SJSA1 (cell line): ENCODE measurements at places on chromosomes 11 and 22.
A peak's percentile ranks its signal among the peaks of the same experiment; 100 is the strongest.

DNA sequence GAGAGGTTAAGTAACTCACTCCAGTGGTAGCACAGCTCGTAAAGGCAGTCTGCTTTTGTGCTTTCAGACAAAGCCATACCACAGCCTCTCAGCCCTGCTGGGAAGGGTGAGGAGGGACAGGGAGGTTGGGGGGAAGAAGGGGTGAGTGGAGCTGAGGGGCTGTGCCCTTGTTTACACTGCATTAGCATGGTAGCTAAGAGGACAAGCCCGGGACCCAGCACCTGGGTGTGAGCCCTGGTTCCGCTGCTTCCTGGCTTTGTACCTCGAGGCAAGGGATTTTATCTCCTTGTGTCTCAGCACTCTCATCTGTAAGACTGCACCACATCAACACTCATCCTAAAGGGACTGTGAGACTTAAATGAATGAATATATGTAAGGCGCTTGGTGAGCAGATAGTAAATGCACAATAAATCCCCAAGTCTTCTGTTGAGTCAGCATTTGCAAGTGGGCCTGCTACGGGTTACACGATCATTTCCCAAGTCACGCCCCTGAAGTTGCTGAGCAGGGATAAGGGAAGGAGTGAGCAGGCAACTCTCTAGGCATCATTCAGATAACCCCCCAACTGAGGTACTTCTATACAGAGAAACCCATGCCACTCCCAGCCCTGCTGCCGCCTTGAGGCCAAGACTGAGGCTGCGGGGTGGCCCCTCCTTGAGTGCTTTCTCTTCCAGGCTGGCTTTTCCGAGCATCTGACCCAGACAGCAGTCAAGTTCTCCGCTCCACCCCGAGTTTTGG is 7.5 kb downstream of the RASD2 start:
- DNase-seq = no peak

- DNase-seq = no peak
These were observed 26.1 kb upstream of the PPP2R1B start for GRCh38 chr11:111792314-111792713.

DNA sequence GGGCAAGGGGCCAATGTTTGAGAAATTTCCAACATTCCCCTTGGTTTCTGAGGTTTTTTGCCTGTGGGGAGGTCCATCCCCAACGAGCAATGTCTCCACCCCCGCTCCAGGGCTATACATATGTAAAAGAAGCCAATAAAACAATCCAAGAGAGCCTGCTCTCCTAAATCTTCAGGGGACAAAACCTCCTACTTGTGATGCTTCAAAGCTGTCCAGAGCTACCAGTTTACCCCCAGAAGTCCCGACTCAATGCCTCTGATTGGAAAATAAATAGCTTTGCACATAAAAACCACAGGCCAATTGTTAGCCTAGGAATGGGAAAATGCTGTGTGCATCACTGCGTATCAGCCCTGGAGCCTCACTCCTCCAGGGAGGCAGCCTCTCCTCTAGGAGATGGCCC is 66.0 kb upstream of the PAX6 start:
- DNase-seq = no peak

DNA sequence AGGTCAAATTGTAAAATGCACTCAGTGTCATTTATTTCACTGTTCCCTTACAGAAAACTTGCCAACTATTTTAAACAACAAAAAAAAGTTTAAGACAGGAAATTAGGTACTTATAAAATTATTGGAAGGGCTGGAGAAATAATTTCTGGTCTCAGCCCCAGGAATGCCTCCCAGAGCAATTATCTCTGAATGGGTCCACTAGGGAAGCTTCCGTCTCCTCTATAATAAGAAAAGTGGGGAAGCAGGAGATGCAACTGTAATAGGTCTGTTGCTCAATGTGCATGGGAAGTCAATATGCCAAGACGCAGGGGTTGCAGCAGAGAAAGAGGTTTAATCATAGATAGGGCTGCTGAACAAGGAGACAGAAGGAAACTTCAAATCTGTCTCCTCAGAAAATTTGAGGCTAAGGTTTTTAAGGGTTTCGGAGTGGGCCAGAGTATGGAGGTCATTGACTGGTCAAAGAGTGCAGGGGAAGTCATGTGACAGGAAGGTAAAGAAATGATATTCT is 10.9 kb upstream of the RNF141 start:
- no peak for DNase-seq

DNA sequence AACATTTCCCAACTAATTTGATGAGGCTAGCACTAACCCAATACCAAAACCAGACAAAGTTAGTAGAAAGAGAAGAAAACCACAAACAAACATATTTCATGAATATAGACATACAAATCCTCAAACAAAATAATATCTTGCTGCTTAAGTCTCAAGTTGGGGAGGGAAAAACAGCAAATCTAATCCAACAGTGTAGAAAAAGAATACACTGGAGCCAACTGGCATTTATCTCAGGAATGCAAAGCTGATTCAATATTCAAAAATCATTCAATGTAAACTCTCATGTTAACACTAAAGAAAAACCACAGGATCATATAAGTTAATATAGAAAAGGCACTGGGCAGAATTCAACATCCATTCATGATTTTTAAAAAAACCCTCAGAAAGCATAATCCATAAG is 18.2 kb downstream of the GNB1L start:
- no peak for DNase-seq

DNA sequence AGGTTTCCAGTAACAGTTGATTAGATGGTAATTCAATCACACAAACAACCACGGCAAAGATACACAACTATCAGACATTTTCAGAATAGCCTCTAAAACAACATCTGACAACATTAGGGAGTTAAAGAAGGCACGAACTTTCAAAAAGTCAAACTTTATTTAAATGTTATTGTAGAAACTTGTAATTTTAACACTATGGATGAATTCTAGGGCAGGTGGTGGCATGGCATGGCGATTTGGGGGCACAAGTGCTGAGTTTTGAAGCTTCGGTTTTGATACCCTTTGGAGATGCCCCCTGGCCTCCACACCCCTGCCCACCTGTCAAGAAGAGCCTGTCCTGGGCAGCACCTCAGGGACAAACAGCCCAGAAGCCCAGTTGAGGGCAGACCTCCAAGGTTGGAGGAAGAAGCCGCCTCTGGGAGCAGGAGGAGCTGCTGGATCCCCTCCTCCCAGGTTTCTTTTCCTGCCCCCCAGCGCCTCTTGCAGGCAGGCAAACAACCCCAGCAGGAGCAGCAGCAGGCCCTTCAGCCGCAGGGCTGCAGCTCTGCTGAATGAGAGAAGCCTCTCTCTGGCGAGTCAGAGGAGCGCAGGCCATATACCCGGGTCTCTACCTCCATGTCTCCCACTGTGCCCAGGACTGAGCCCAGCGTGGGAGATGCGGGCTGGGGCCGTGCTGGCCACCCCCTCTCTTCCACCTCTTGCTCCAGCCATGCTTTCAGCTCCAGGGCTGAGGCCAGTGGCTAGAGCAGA is 102.1 kb upstream of the IGLL5 start:
- no peak for DNase-seq

DNA sequence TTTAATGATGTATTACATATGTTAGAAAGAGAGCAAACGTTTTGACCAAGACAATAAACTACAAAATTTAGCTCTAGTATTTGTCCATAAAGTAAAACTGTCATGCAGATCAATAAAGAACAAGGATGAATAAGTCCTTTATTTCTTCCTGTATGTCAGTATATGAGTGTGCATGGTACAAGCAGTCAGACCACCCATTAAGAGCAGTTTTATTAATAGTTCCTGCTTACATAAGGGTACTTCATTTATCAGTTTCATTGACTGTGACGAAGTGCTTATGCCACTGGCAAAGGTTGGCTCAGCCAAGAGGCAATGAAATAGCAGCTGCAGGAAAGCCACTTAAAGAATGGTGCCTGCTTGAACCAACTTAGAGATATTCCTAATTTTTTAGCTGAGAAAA is 913.0 kb upstream of the CNTN5 start:
- no peak for DNase-seq

GRCh38 chr22:29302402-29302680 is 4.1 kb upstream of the GAS2L1 start:
- DNase-seq = no peak

DNA sequence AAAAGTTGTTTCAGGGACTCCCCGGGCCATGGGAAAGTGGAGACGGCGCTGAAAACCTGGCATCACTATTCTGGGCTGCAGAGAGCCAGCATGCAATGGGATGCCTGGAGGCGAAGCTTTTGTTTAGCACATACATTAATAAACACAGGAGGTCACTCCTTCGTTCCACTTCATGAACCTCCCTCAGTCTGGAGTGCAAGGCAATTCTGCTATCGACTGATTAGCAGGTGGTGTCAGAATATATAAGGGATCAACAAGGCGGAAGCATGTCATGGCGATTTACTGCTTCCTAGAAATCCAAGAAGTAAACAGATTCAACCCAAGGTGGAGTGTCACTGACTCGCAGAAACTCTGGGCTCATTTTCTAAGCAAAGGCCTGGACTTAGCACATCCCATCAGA is 45.4 kb upstream of the MN1 start:
- no peak for DNase-seq

- no peak for DNase-seq
These were observed 1.8 kb upstream of the NAALADL1 start for GRCh38 chr11:65059959-65060824.

DNA sequence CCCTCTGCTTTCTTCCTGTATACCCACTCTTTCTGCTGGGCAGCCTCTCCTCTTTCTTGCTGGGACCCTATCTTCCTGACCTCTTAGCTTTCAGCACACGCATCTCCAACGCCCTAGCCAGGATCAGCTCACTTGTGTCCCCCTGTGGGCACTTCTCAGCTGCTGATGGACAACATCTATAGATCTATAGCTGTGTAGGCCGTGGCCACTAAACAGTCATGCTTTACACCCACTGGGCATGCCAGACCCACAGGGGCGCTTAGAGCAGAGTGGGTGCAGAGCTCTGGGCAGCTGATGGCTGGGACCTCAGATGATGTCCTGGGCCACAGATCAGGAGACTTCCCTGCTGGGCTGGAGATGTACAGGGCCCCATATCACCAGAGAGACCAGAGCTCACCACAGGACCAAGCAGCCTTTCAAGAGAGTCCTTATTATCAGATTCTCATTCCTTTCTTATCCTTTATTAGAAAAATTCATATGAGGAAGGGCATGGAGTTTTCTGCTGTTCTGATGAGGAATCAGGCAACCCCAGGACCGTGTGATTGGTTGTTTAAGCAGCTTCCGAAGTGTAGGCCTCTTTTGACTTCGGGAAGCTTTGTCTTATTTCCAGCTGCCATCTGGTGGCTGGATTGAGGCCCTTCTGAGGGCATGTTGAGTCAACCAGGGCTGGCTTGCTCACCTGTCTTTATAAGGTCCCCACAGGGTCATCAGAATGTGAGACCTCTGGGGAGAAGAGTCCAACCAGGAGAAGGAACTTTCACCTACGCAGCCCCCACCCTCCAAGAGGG is 60.5 kb downstream of the OSBP2 start:
- DNase-seq = peak; percentile 54

GRCh38 chr11:129731316-129731715 is 84.3 kb upstream of the TMEM45B start:
- no peak for DNase-seq

- no peak for DNase-seq
These were observed 850 bp upstream of the MIF start for GRCh38 chr22:23893121-23893944.

GRCh38 chr22:46841522-46841921 is 79.1 kb downstream of the TBC1D22A start:
- no peak for DNase-seq

GRCh38 chr11:88623531-88623930 is 286.0 kb upstream of the CTSC start:
- DNase-seq = no peak

GRCh38 chr22:34797826-34798225 is 268.1 kb upstream of the ISX start:
- no peak for DNase-seq

DNA sequence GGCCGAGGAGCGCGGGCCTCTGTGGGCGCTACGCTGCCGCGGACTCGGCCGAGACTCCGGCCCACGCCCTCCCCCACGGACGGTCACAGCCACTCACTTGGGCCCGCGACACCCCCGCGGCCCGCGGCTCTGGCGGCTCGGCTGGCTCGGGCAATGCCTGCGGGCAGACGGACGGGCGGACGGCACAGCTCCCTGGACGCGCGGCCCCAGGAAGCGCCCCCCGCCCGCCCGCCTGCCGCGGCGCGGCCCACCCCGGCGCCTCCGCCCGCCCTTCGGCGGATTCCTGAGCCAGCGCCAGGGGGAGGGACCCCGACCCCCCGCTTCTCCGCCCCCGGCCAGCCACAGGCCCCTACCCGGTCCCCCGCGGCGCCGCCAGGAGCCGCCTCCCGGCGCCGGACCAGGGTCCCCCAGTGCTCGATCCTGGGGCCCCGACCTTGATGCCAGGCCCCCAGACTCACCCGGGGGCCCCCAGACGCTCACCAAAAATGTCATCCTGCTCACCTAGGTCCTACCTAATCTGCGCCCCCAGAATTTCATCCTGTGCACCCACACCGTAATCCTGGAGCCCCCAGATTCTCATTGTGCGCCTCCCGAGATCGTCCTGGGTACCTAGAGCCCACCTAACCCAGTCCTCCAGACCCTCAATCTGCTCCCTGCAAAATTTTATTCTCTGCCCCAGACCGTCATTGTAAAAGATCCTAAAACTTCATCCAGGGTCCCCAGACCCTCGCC is at the start of gene EFEMP2:
Gene EFEMP2 (minus strand): TSS at position 215 of the 732 bp plus-strand sequence. CDS start 446 bp downstream, outside the sequence.
- DNase-seq = no peak

GRCh38 chr11:63896071-63896470 is 20.9 kb downstream of the RCOR2 start:
- no peak for DNase-seq

DNA sequence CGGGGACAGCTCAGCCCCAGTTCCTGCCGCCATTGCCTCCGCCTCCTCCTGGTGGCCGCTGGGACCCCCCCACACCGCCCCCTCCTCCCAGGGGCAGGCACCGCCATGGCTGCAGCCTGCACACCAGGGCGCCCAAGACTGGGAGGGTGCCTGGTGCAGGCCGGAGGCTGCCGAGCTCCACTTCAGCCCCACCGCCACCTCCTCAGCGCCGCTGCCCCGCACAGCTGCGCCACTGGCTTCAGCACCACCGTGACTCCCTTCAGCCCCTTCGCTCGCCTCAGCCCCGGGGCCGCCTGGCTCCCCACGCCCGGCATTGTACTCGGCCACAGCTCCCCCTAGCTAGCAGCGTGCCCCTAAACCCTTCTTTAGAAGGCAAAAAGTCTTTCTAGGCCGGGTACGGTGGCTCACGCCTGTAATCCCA is 131.1 kb downstream of the CRYBB2 start:
- DNase-seq = peak; percentile 39
